ENCODE measurements at places on chromosomes 7 and 10.

GRCh38 chr10:129945526-129945925 lies 18.5 kb downstream of the EBF3 start:
- no peak for DNase-seq

GRCh38 chr10:74189999-74190421 lies 39.0 kb downstream of the ADK start:
- no peak for DNase-seq

DNA sequence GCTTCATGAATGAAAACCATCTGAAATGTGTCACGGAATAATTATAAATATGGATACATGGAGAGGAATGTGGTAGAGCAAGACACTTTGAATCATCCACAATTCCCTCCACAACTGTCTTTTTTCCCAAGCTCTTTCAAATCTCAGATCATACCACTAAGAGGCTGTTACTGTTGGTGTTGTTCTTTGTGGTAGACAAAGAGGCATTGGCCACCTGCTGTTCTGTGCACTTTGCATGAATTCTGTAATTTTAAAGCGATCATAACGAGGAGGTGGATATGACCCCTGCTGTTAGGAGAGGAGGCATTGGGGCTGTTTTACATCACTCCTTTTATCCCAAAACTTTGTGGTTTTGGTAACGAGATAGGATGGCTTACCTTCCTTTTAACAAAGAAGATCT lies 141.2 kb upstream of the KLF6 start:
- no peak for DNase-seq

DNA sequence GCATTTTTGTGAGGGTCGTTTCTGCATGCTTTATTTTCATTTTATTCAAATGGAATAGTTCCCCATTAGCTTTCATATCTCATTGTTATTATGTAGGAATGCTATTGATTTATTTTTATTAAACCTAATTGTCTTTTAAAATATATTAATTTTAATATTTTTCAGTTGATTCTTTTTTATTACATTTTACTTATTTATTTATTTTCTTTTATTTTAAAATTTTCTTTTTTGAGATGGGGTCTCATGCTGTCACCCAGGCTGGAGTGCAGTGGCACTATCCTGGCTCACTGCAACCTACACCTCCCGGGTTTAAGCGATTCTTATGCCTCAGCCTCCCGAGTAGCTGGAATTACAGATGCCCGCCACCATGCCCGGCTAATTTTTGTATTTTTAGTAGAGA lies 7.4 kb upstream of the STK17A start:
- DNase-seq = no peak

DNA sequence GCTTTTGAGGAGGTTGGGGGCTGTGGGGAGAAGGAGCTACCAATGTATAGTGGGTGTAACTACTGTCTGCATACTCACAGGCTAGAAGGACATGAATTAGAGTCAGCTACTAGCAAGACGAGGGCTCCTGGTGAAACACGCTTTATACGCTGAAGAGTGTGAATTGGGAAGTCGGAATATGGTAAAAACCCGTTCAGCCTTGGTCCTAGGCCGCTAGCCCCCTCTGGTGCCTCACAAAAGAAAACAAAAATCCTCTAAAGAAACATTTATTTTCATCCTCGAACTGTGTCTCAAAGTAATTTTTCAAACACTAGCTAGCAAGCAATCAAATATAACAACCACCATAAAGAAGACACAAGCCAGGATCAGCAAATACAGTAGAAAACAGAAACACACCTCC lies 338.1 kb upstream of the SEMA3C start:
- no peak for DNase-seq

DNA sequence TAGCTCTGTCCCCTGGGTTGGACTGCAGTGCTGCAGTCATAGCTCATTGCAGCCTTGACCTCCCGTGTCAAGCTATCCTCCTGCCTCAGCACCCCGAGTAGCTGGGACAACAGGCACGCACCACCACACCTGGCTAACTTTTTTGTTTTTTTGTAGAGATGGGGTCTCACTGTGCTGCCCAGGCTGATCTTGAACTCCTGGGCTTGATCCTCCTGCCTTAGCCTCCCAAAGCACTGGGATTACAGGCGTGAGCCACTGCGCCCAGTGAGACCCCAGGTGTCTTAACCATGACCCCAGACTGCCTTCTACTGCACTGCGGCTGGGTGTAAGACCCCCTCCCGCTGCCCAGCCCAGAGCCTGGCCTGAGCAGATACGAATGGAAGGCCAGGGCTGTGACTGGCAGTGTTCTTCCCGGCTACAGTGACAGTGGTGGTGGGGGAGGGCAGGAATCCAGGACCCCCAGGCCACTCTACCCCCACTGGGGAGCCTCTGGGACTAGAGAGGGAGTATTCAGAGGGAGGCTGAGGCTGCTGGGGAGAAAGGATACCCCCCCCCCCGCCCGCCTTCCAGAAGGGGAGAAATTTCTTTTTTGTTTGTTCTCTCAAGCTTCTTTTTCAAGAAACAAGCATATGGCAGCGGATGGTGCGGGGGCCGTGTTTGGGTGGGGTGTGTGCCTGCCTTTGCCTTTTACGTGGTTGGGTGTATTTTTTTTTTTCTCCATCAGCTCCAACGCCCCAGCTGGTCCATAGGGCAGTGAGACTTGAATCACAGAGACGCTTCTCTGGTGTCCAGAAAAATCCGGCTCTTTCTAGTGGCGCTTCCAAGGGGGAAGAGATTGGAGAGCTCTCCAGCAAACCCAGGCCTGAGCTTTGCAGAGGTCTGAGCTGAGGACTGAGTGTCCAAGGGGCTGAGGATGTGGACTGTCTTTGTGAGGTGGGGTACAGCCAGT lies 36.6 kb downstream of the GTF2IRD1 start:
- DNase-seq = no peak

DNA sequence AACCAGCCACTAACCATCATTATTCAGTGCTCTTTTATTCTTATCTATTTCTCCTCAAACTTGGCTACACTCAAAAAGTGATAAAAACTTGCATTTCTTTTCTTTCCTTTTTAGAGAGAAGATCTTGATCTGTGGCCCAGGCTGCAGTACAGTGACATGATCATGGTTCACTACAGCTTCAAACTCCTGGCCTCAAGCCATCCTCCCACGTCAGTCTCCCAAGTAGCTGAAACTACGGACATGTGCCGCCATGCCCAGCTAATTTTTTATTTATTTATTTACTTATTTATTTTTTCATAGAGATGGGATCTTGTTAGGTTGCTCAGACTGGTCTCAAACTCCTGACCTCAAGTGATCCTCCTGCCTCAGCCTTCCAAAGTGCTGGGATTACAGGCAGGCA lies 24.6 kb upstream of the TMEM248 start:
- no peak for DNase-seq

GRCh38 chr7:148507787-148508186 lies 82.8 kb upstream of the C7orf33 start:
- DNase-seq = no peak

DNA sequence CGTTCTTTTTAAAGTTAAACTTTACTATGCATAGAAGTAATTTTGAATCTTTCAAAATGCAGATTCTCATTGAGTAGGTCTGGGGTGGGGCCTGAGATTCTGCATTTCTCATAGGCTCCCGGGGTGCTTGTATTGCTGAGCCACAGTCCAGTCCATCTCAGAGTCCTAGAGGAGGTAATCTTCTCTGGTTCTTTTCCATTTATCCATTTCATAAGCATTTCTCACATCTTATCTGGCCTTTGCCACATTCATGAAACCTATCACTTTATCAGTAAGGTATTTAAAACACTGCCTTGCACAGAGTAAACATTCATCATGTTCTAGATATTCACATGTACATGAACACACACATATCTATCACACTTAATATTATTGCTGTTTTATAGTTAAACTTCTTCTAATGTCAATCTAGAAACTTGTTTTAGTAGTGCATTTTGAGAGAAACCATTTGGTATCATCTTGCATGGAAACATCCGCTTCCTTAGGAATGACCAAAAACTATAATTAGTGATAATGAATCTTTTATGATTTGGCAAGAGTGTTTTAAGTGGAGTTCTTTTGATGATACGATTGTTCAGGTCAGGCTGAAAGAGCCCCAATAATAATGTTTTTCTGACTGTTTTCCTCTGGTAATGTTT lies 12.0 kb downstream of the GNAI1 start:
- DNase-seq = no peak

- DNase-seq = no peak
Measured at GRCh38 chr10:92150823-92151222, 140.1 kb downstream of the CPEB3 start.

- DNase-seq = no peak
Measured at GRCh38 chr10:5650664-5651387, 15.6 kb downstream of the ASB13 start.

- no peak for DNase-seq
Measured at GRCh38 chr7:95772771-95773581, 622 bp downstream of the DYNC1I1 start.

Measured in stimulated activated CD8-positive, alpha-beta memory T cell treated with anti-CD3 and anti-CD28 coated beads, Interleukin-15, amount 100 ng/mL, for 1 hour (primary cell).